AG04450 (cell line): ENCODE measurements at places on chromosomes 12 and 14.

DNA sequence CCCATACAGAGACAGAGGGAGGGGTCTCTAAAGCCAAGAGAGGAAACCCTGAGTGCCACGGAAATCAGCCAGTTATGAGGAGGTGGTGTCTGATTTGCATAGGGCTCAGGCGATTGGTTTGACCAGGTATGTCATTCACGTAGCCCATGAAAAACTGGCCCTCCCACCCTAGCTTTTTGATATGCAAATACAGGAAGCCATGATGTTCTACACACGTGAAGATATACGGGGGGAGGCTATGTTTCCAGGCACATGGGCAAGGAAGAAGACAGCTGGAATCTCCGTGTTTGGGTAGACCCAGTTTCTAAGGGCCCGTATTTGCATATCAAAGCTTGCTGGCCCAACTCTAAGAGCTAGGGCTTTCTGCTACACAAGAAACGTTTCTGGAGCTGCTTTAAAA, 717.8 kb upstream of the SEL1L start:
- no peak for DNase-seq

GRCh38 chr14:74348241-74348734, at the start of gene VRTN:
TSS of gene VRTN (plus strand) at chr14:74348471. CDS start at chr14:74356784, 8,313 bp downstream.
- DNase-seq: no peak

DNA sequence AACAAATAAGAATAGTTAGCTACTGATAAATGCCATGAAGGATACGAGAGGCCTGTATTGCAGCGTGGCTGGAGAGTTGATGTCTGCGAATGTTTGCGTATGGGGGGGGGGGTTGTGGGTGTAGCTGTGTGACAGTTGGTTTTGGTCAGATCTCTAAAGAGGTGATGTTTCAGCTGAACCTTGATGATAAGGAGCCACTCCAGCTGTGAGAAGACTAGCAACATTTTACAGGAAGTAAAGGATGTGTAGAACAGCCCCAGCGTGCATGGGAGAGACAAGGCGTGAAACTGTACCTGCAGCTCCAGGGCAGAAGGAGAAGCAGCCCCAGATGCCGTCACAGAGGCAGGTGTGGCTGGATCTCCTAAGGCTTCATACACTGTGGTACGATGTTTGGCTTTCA, 416.9 kb downstream of the TMEM132D start:
- no peak for DNase-seq

DNA sequence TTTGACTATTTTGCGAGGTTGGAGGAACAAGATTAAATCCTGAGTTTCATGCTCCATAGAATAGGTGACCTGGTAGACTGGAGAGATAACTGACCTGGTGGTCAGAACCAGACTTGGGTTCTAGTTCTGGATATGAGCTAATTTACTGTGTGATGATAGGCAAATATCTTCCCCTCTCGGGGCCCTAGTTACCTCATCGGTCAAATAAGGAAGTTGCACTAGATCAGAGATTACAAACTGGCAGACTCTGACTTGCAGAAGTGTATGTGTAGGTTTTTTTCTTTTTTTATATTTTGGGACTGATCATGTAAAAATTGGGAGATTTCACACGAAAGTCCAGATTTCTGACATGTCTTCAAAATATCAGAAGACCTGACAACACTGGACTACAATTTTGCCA, 37.0 kb downstream of the RPH3A start:
- DNase-seq: no peak

- peak; percentile 99 for DNase-seq
Measured at GRCh38 chr12:13196130-13196921, at the start of gene EMP1. TSS of gene EMP1 (plus strand) at chr12:13196726. CDS start at chr12:13211511, 14,785 bp downstream.

DNA sequence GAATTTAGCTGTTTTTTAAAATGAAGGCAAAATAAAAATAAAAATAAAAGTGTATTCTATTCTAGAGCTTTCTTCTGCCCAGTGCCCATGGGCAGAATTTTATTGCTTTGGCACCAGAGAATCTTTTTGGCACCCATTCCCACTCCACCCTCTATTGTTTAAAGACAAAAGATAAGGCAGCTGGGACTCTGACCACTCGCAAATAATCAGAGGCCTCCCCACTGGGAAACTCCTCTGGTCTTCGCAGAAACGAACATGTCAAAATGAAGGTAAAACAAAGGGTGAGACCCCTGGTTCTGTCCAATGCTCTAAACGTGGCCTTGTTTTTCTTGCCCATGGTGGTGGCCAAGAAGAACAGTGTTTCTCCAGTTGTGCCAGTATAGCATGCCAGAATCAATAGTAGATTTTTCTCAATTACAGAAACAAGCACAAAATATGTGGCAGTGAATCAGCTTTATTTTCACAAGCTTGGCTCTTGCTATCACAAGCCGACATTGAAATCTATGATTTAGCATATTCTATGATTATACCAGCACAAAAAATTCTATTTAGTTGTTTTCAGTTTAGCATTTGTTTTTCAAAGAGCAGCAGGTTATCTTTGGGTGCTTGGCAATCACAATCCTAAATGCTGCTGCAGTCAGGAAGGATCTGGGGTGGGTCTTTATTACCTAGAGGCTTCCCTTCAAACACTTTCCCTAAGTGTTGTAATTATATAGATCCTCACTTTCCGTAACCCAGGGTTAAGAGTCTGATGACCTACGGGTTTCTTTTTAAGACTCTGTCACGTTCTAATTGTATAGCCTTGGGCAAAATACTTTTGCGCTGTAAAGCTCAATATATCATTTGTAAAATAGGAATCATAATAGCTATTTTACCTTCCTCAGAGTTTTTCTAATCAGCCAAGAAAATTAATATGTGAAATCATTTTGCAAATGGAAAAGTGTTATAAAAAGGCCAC, 50.5 kb downstream of the KITLG start:
- DNase-seq: no peak

GRCh38 chr12:122187466-122187865, 4.5 kb downstream of the LRRC43 start:
- DNase-seq: no peak
